Endothelial cell of umbilical vein (primary cell): ENCODE measurements at places on chromosomes 7 and 10. TPM values are rescaled to one million over a fixed set of nuclear protein-coding genes. Genes with fewer than 3 reads are reported as not detected.

Gene ALDH18A1
- 88.9 and 92.6 TPM in 2 replicates for total RNA-seq

Gene CC2D2B
- total RNA-seq = 0.53 and 1.2 TPM in 2 replicates

Gene PURB
- 25.0 and 25.5 TPM in 2 replicates for total RNA-seq

Gene RTKN2
- 4.8 and 5.5 TPM in 2 replicates for total RNA-seq

Gene KLF14
- total RNA-seq = not detected in 2 replicates

Gene CPA4
- total RNA-seq = not detected in 2 replicates
